RPMI8226 (cell line): ENCODE measurements at places on chromosomes 1 and 21.

- DNase-seq = no peak
Observed at GRCh38 chr1:225572422-225572821, 80.5 kb downstream of the ENAH start.

DNA sequence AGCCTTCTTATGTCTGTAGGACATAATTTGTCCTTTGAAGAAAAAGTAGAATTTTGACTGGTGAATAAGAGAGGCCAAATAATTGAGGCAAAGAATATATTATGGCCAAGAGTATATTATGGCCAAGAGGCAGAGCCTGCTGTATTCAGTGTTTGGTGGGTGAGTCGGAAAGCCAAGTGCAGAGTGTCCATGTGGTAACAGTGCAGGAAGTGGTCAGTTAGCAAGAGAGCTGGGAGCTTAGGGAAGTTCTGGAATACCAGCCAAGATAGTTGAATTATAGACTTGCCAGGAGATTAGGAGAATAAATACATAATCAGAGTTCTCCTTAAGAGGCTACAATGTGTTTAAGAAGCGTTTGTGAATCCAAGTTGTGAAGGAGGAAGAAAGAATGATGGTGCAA, 131.5 kb upstream of the LMO4 start:
- DNase-seq = no peak

DNA sequence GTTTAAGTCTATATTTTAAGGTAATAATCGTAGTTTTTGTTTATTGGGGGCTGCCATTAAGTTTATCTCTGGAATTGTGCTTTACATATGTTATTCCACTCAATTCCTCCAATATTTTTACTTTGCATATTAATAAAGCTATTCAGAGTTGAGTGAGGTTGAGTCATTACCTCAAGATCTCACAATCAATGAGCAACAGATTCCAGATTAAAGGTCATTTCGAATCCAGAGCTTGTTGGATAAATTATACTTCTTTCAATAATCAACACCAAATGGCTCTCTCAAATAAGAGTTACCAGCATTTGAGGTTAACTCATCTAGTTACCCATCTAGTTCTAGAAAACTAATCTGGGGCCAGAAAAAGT, 16.7 kb downstream of the RGS4 start:
- DNase-seq = no peak

DNA sequence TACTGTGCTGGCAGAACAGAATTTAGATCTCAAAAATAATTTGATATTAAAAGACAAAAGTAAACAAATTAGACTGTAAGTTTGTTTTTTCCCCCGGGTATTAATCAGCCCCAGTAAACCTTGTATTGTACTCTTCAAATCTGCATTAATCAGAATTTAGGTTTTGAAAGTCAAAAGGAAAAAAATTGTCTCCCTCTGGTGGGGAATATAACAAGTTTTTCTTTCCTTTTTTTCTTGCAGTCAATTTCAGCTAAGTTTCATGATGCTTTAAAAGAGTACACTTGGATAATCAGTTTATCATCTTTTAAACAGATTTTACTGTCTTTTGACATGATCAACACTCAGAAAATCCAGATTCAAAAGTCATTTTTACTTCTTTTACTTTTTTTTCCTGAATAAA, 134.5 kb upstream of the PKN2 start:
- no peak for DNase-seq

- no peak for DNase-seq
Observed at GRCh38 chr1:66633159-66633558, 99.2 kb downstream of the SGIP1 start.

- no peak for DNase-seq
Observed at GRCh38 chr1:7753641-7754040, 17.5 kb upstream of the VAMP3 start.
